ENCODE measurements at places on chromosomes 12 and 14.

GRCh38 chr14:20934148-20934762 lies 21.0 kb upstream of the RNASE2 start:
- peak; percentile 5 for DNase-seq

- no peak for DNase-seq
These were observed 326.7 kb downstream of the SLC6A15 start for GRCh38 chr12:84585776-84586395.

DNA sequence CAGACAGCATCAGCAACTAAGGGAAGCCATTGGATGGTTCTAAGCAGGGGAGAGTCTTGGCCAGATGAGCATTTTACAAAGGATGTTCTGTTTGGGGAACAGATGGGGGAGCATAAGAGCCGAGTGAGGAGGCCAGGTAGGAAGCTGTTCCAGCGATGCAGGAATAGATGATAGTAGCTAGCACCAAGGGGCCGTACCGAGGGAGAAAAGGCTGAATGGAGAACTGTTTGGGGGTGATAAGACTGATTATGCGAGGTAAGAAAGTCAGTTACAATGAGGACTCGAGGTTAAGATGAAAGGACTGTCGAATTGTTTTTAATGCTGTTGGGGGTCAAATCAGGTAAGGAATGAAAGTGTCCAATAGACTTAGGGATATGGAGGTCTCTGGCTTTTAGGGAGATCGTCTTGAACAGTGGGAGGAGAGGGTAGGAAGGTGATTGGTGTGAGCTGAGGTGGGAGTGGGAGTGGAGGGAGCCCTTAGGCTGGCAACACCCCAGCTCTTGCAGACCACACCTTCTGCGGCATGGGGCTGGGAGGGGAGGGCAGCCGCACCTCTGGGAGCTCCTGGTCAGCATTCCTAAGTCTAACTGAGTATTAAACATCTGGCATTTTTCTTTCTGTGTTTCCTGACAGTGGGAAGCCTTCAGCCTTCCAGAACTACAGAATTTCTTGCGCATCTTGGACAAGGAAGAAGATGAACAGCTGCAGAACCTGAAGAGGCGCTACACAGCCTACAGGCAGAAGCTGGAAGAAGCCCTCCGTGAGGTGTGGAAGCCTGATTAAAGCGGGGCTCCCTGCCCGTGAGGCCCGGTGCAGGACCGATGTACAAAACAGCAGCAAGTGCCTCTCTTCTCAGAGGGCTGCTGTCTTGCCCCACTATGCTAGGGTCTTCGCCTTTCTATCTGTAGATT lies 64.8 kb downstream of the GNS start:
- DNase-seq = no peak

DNA sequence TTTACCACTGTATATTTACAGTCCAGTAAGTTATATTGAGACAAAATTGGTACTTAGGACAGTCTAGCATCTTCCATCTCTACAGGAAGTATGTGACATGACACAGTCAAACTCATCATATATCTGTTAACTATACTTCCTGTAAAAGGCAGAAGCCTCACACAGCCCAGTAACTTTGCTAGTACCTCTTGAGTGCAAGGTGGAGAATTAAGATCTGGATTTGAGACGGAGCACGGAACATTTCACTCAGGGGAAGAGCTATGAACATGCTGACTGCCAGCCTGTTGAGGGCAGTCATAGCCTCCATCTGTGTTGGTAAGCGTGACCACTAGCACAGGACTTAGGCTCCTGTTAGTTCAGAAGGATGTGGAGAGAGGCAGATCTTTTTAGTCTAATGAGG lies 333.7 kb upstream of the OR4E1 start:
- no peak for DNase-seq

- DNase-seq = no peak
These were observed 149.5 kb downstream of the SLC6A15 start for GRCh38 chr12:84763107-84763506.

DNA sequence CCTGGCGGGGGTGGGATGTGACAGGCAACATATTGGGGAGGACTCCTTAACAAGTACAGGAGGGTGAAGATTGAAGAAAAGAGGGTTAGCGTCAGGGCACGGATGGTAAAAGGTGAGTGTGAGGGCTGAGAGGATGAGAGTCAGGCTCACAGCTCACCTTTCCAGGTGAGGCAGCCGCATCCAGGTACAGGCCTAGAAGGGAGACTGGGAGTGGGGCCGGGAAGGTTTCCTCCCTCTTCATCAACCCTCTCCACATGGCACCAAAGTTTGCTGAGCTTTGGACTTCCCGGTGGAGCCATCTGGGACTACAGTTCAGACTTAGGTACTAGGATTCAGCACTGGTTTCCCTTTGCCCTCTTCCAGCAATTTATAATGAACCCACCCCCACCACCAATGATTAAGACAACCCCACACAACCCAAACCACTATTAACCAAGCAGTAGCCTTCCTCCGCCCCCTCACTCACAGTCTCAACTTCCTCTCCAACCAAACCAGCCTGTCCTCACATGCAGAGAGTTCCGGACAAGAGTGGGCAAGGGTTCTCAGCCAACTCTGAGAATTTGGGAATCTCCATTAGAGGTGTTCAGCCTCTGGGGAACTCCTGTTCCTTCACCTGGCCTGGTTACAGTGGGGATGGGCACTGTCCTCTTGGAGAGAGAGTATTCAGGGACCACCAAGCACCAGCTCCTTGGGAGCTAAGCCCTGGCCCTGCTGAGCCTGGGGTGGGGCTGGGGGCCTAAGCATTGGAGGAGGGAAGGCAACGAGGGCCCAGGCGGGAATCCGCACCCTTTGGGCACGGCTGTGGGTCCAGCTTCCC lies 2.4 kb upstream of the HOXC4 start:
- DNase-seq = no peak

- DNase-seq = no peak
These were observed 264.3 kb downstream of the PRKD1 start for GRCh38 chr14:29663281-29663801.

GRCh38 chr12:75661908-75662307 lies 150.5 kb upstream of the KRR1 start:
- DNase-seq = peak; percentile 74

GRCh38 chr12:78534311-78534710 lies 330.3 kb upstream of the SYT1 start:
- no peak for DNase-seq
